Esophagus squamous epithelium (tissue), 5 donors: ENCODE measurements at places on chromosomes 11 and 22. TPM values are rescaled to one million over a fixed set of nuclear protein-coding genes. Genes with fewer than 3 reads are reported as not detected.
A peak's percentile ranks its signal among the peaks of the same experiment; 100 is the strongest.

ANO1 gene
- total RNA-seq, result 17.5 TPM

TMEM191C gene
- total RNA-seq, result 8.8 TPM

APOA5 gene
- not detected for total RNA-seq

KCNQ1OT1 gene
- total RNA-seq, result 1.8 TPM

CLCF1 gene
- total RNA-seq, result 6.8 TPM

PEX16 gene
- total RNA-seq, result 20.6 TPM

NLRP10 gene
- total RNA-seq, result not detected

ANO5 gene
- 0.48 TPM for total RNA-seq

TP53AIP1 gene
- 12.1 TPM for total RNA-seq

CYP2D6 gene
- total RNA-seq, result 0.91 TPM

SAA1 gene
- total RNA-seq, result 207 TPM

GRM5 gene
- total RNA-seq, result not detected

CTSC gene
- 167 TPM for total RNA-seq

OR52E6 gene
- not detected for total RNA-seq

FLRT1 gene
- 0.19 TPM for total RNA-seq

P4HA3 gene
- not detected for total RNA-seq

UBQLNL gene
- total RNA-seq, result not detected

- H3K27me3 ChIP-seq, result no peaks in the 10 kb centered on the region
- DNase-seq, result no peak
- no peak overlapping the region for H3K4me3 ChIP-seq
These were observed 148.2 kb upstream of the SNX19 start for GRCh38 chr11:131064373-131064991.

- DNase-seq, result no peak
- no peak overlapping the region for H3K4me3 ChIP-seq
These were observed 915.3 kb downstream of the LRRC4C start for GRCh38 chr11:40544162-40544561.

GRCh38 chr11:44627911-44628729 lies 62.7 kb downstream of the CD82 start:
- H3K27me3 ChIP-seq, result no peaks in the 10 kb centered on the region
- H3K4me3 ChIP-seq, result no peak overlapping the region
- H3K36me3 ChIP-seq, result no peaks in the 10 kb centered on the region
- DNase-seq, result no peak

GRCh38 chr11:67611165-67611564 lies 4.4 kb downstream of the NDUFV1 start:
- H3K36me3 ChIP-seq, result peaks cover 20% of the 10 kb centered on the region
- peaks cover 19% of the 10 kb centered on the region for H3K27me3 ChIP-seq
- peaks cover 23% of the 10 kb centered on the region for H3K4me1 ChIP-seq
- no peak overlapping the region for H3K27ac ChIP-seq
- no peak for DNase-seq
- no peak overlapping the region for H3K4me3 ChIP-seq

GRCh38 chr11:2771758-2772466 lies 72.1 kb upstream of the KCNQ1OT1 start:
- no peak for DNase-seq
- no peaks in the 10 kb centered on the region for H3K36me3 ChIP-seq
- no peaks in the 10 kb centered on the region for H3K4me1 ChIP-seq
- no peak overlapping the region for H3K27ac ChIP-seq

- no peak for DNase-seq
- no peaks in the 10 kb centered on the region for H3K27me3 ChIP-seq
- H3K4me1 ChIP-seq, result no peaks in the 10 kb centered on the region
- peak overlapping the region; percentile 12 for H3K4me3 ChIP-seq
- no peak overlapping the region for H3K27ac ChIP-seq
- H3K36me3 ChIP-seq, result no peaks in the 10 kb centered on the region
These were observed 177.6 kb downstream of the IGLL1 start for GRCh38 chr22:23402275-23403151.

DNA sequence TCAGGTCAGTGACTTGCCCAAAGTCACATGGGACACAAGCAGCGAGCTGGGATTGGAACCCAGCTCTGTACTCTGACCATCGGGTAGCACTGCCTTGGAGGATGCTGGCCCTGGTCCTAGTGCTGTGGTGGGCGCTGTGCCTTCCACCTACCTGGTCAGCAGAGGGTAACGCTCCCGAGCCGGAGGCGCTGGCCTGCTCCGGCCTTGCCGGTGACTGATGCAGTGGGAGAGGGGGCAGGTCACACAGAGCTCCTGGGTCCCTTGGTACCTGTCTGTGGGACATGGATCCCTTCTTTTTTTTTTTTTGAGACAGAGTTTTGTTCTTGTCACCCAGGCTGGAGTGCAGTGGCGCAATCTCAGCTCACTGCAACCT lies 43.0 kb downstream of the CACNA1I start:
- H3K4me3 ChIP-seq, result no peak overlapping the region
- H3K27ac ChIP-seq, result no peak overlapping the region
- no peak for DNase-seq
- H3K36me3 ChIP-seq, result no peaks in the 10 kb centered on the region

GRCh38 chr11:60942970-60943565 lies 8.9 kb downstream of the SLC15A3 start:
- peaks cover 27% of the 10 kb centered on the region for H3K4me1 ChIP-seq
- peak overlapping the region; percentile 84 for H3K27ac ChIP-seq
- DNase-seq, result no peak
- H3K4me3 ChIP-seq, result no peak overlapping the region

GRCh38 chr11:69170704-69171103 lies 15.0 kb downstream of the SMIM38 start:
- H3K27me3 ChIP-seq, result no peaks in the 10 kb centered on the region
- peaks cover 31% of the 10 kb centered on the region for H3K4me1 ChIP-seq
- no peaks in the 10 kb centered on the region for H3K36me3 ChIP-seq
- H3K27ac ChIP-seq, result no peak overlapping the region

DNA sequence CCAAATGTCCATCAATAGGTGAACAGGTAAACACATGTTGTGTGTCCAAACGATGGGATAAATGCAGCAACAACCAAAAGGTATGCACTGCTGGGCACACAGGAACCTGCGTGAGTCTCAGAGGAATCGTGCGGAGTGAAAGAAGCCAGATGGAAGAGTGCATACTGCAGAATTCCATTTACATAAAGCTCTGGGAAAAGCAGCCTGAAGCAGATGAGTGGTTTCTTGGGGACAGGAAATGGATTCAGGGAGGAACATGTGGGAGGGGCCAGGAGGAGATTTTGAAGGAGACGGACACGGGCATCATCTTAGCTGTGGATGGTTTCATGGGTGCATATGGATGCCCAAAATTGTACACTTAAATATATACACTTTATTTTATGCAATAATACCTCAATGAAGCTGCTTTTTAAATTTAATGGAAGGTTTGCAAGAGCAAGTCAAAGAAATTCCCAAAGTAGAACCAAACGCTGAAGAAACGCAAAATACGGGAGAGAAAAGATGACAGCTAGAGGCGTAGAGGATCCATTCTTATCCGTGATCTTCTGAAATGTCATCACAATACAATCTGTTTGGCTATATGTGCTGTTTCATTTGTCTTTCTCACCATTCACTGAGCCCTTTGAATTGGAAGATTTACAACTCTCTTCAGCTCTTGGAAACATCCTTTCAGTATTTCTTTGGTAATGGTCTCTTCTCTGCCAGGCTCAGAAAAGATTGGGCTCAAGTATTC lies 24.5 kb downstream of the ST14 start:
- no peaks in the 10 kb centered on the region for H3K36me3 ChIP-seq
- peaks cover 55% of the 10 kb centered on the region for H3K4me1 ChIP-seq
- H3K27ac ChIP-seq, result no peak overlapping the region
- DNase-seq, result no peak
- H3K4me3 ChIP-seq, result no peak overlapping the region

GRCh38 chr11:81772166-81772565 lies 961.5 kb downstream of the FAM181B start:
- no peaks in the 10 kb centered on the region for H3K27me3 ChIP-seq
- no peaks in the 10 kb centered on the region for H3K4me1 ChIP-seq
- DNase-seq, result no peak

GRCh38 chr11:69061713-69062053 lies 13.0 kb downstream of the TPCN2 start:
- peaks cover 22% of the 10 kb centered on the region for H3K36me3 ChIP-seq
- H3K4me3 ChIP-seq, result no peak overlapping the region
- H3K4me1 ChIP-seq, result no peaks in the 10 kb centered on the region
- DNase-seq, result no peak
- no peaks in the 10 kb centered on the region for H3K27me3 ChIP-seq
- no peak overlapping the region for H3K27ac ChIP-seq

- H3K27me3 ChIP-seq, result no peaks in the 10 kb centered on the region
- DNase-seq, result no peak
- H3K4me3 ChIP-seq, result no peak overlapping the region
- H3K36me3 ChIP-seq, result no peaks in the 10 kb centered on the region
- H3K4me1 ChIP-seq, result peaks cover 7% of the 10 kb centered on the region
- no peak overlapping the region for H3K27ac ChIP-seq
These were observed 41.7 kb upstream of the PRDM11 start for GRCh38 chr11:45104790-45105084.

- no peaks in the 10 kb centered on the region for H3K36me3 ChIP-seq
- no peak overlapping the region for H3K4me3 ChIP-seq
- no peak for DNase-seq
- no peak overlapping the region for H3K27ac ChIP-seq
- H3K27me3 ChIP-seq, result no peaks in the 10 kb centered on the region
These were observed 24.0 kb upstream of the SC5D start for GRCh38 chr11:121268581-121268980.

GRCh38 chr11:11636671-11637070 lies 14.9 kb upstream of the GALNT18 start:
- no peaks in the 10 kb centered on the region for H3K27me3 ChIP-seq
- H3K4me1 ChIP-seq, result no peaks in the 10 kb centered on the region
- H3K36me3 ChIP-seq, result no peaks in the 10 kb centered on the region

GRCh38 chr11:1854949-1855885 lies 2.3 kb downstream of the LSP1 start:
- no peak overlapping the region for H3K27ac ChIP-seq
- peaks cover 33% of the 10 kb centered on the region for H3K4me1 ChIP-seq
- H3K4me3 ChIP-seq, result peak overlapping the region; percentile 41
- DNase-seq, result no peak
- no peaks in the 10 kb centered on the region for H3K27me3 ChIP-seq

DNA sequence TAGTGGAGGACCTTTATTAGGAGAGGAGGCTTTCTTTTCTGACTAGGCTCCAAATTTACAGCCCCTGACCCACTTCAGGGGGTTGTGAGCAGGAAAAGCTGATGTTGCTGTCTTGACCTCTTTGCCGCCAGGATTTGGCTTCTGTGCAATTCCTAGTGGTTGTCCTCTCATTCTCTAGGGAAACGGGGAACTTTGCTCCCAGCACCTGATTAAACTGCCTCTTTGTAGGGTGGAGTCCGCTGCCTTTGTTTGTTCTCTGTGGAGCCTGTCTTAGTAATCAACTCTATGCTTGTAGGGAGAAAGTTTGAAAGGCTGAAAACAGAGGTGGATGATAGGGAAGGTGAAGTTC lies 16.3 kb downstream of the CTNND1 start:
- peaks cover 100% of the 10 kb centered on the region for H3K4me1 ChIP-seq
- peak overlapping the region; percentile 82 for H3K27ac ChIP-seq
- no peaks in the 10 kb centered on the region for H3K36me3 ChIP-seq
- no peaks in the 10 kb centered on the region for H3K27me3 ChIP-seq
- no peak overlapping the region for H3K4me3 ChIP-seq

DNA sequence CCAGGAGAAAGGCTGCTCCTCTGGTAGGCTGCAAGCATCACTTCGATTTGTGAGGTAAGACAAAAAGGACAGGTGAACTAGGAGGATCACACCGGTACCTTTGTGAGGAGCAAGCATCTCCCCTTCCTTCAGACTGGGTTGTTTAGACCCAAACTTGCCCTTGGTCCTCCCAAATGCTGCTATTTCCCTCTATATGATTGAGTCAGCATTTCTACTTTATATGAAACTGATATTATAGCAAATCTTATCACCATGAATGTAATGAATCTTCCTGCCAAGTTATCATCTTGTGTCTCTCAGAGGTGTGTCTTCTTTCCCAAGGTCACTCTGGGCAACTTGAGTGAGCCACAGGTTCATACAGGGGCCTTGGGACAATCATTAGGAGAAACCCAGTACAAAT lies 61.0 kb downstream of the KIRREL3 start:
- DNase-seq, result no peak
- H3K27me3 ChIP-seq, result no peaks in the 10 kb centered on the region
- H3K27ac ChIP-seq, result no peak overlapping the region
- no peaks in the 10 kb centered on the region for H3K4me1 ChIP-seq
- no peak overlapping the region for H3K4me3 ChIP-seq
- no peaks in the 10 kb centered on the region for H3K36me3 ChIP-seq

- H3K27me3 ChIP-seq, result no peaks in the 10 kb centered on the region
- H3K4me1 ChIP-seq, result no peaks in the 10 kb centered on the region
- no peak for DNase-seq
These were observed 272.0 kb downstream of the TTC28 start for GRCh38 chr22:28407645-28408044.

GRCh38 chr11:78638704-78639380 lies 64.2 kb upstream of the NARS2 start:
- H3K4me3 ChIP-seq, result no peak overlapping the region
- no peaks in the 10 kb centered on the region for H3K4me1 ChIP-seq
- H3K27me3 ChIP-seq, result no peaks in the 10 kb centered on the region
- no peaks in the 10 kb centered on the region for H3K36me3 ChIP-seq
- H3K27ac ChIP-seq, result no peak overlapping the region

GRCh38 chr11:7871056-7871455 lies 60.0 kb downstream of the OR10A6 start:
- H3K27ac ChIP-seq, result no peak overlapping the region
- no peaks in the 10 kb centered on the region for H3K27me3 ChIP-seq
- no peaks in the 10 kb centered on the region for H3K36me3 ChIP-seq
- no peak overlapping the region for H3K4me3 ChIP-seq
- no peaks in the 10 kb centered on the region for H3K4me1 ChIP-seq
- DNase-seq, result no peak

GRCh38 chr11:73225001-73225686 lies 7.1 kb downstream of the P2RY2 start:
- no peak overlapping the region for H3K4me3 ChIP-seq
- no peaks in the 10 kb centered on the region for H3K36me3 ChIP-seq
- peaks cover 41% of the 10 kb centered on the region for H3K4me1 ChIP-seq
- no peak for DNase-seq
- H3K27me3 ChIP-seq, result no peaks in the 10 kb centered on the region
- no peak overlapping the region for H3K27ac ChIP-seq

DNA sequence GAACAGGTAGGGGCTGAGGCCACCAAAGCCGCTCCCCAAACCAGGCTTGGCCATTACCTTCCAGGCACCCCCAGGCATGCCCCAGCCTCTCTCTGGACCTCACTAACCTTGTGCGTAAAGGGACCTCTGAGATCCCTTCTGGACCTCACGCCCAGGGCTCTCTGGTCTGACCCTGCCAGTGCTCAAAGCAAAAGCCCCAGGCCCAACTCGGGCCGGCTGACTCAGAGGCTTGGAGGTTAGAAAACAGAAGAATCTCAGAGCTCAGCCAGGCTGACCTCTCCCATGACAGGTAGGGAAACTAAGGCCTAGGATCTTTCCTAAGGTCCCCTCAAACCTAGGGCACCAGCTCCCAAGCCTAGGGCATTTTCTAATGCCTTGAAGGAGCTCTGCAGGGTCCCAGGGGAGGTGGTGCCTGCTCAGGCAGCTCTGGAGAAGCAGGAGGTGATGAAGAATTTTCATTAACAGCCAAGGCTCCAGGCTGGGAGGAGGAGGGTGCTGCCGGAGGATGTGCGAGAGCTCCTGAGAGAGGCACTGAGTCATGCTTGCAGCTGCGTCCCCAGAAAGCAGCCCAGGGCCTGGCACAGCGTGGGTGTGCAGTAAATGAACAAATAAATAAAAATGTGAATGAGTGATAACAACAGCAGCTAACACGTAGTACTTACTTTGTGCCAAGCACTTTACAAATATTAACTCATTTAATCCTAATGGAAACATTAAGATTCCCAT lies 25.6 kb downstream of the ARRB1 start:
- H3K4me1 ChIP-seq, result peaks cover 69% of the 10 kb centered on the region
- no peaks in the 10 kb centered on the region for H3K36me3 ChIP-seq
- peak overlapping the region; percentile 79 for H3K27ac ChIP-seq
- no peak overlapping the region for H3K4me3 ChIP-seq
- no peaks in the 10 kb centered on the region for H3K27me3 ChIP-seq

- no peaks in the 10 kb centered on the region for H3K27me3 ChIP-seq
- no peak for DNase-seq
- H3K27ac ChIP-seq, result no peak overlapping the region
- peaks cover 15% of the 10 kb centered on the region for H3K4me1 ChIP-seq
- no peaks in the 10 kb centered on the region for H3K36me3 ChIP-seq
These were observed 1.5 kb downstream of the MUC2 start for GRCh38 chr11:1076061-1076665.
